Activated CD4-positive, CD25-positive, alpha-beta regulatory T cell (primary cell): ENCODE measurements at places on chromosomes 2 and 18.

DNA sequence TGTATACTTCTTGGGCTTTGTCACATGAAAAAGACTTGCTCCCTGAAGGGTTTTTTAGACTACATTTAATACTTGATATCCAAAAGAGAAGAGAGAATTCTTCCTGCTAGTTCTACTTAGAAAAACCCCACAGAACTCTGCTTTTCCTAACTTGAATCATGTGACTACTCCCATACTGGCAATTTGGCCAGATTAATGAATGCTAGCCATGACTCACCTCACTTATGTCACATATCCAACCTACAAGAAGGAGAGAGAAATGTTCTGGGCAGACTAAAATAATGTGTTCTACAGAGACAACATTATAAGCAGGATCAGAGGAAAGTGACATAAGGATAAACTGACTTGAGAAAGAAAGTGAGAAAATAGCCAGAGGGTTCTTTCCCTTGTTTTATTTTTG is 249.3 kb upstream of the GULP1 start:
- DNase-seq: no peak

GRCh38 chr18:55322178-55322735 is 265.7 kb downstream of the TCF4 start:
- no peak for DNase-seq

GRCh38 chr2:208311321-208311720 is 45.3 kb downstream of the PIKFYVE start:
- DNase-seq: no peak

DNA sequence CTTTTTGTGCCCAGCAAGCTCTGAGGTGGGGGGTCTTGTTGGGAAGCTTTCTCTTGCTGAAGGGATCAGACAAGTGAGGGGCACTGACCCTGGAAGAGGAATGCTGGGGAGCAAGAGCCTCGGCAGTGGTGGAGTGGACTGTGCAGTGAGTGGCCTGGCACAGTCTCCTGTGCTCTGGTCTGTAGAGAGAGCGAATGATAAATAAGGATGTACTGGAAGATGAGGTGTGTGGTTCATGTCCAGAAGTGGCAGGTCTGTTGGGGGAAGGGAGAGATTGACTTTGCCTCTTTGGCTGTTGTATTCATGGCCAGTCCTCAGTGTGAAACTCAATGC is 5.3 kb upstream of the SLC20A1 start:
- DNase-seq: no peak

- DNase-seq: no peak
Measured at GRCh38 chr2:203596183-203596582, 61.1 kb upstream of the RAPH1 start.

DNA sequence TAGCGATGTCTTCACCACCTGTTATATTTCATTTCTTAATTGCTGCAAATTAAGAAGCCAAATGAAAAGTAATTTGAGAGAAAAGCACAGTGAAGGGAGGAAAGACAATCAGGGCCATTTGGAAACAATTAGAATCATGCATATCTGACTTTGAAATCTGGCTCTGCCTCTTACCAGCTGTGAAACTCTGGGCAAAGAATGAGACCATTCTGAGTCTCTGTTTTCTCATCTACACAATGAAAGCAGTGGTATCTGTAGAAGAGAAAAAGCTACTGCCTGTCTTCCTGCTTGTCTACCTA is 334.5 kb upstream of the CYRIA start:
- DNase-seq: no peak

DNA sequence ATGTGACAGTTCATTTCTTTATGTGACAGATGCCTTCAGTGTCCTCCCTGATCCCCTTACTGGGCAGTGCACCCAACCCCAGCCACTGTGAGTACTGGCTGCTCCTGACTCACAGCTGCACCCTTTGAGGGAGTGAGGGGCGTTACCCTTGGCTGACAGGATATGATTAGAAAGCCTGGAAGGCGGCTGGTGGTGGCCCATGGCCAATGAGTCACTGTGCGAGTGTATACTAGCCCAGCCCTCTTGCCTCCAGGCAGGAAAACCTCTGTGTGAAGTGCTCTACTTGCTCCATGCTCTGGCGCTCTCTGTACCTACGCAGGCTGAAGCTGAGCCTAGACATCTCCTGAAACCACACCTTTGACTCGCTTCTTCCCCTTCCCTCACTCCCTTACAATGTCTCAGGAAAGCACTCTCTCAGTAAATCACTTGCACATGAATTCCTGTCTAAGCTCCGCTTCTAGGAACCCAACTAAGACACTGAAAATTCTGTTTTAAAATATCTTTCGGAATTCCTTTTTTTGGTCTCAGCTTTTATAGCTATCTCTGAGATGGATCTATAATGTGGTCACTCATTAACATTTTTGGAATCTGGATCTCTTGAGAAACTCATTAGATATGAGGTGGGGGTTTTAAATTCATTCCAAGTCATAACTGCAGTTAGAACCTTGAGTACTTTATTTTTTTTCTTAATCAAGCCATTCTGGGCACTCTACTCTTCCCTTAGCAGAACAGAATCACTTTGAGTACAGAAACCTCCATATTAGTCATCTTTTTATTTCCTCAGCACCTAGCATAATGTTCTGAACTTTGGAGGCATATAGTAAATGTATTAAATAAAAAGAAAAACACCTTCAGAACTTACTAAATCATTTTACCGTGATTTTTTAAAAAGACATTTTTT is 25.3 kb upstream of the STAM2 start:
- no peak for DNase-seq

GRCh38 chr2:165069151-165069550 is 113.8 kb upstream of the SLC38A11 start:
- DNase-seq: no peak

GRCh38 chr2:122244598-122245229 is 489.3 kb downstream of the TSN start:
- no peak for DNase-seq

- DNase-seq: no peak
Measured at GRCh38 chr2:107323946-107324565, 438.1 kb upstream of the ST6GAL2 start.

DNA sequence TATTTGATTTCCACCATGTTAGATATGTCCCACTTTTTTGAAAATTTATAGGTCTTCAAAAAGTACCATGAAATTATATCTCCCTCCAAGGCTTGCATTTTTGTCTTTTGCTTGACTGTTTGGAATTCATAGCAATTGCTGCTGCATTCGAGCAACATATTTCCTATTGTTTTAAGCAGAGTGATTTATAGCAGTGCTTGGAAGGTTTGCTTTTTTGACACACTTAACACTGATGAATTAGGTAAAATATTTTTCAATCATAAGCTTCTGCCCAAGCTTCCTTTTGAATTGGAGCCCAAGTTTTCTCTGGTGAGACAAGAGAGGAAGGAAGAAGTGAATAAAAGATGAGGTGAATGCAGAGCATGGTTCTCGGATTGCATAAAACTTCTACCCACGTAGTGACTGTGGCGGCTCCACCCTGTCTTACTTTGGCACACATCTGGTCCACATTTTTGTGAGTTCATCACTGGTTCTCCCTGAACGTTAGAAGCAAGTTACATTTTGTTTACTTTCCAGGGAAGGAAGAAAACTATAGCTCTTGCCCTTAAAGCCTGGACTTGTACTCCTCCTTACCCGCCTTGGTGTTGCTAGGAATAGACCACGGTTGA is 667.0 kb downstream of the TSN start:
- DNase-seq: no peak

- no peak for DNase-seq
Measured at GRCh38 chr2:207224381-207224780, 58.6 kb upstream of the KLF7 start.
